ENCODE measurements at places on chromosomes 4 and X.

GRCh38 chr4:42716996-42717395 is 60.1 kb upstream of the ATP8A1 start:
- no peak for DNase-seq

- DNase-seq: no peak
These were observed 391.9 kb upstream of the NDST4 start for GRCh38 chr4:115505326-115505725.

DNA sequence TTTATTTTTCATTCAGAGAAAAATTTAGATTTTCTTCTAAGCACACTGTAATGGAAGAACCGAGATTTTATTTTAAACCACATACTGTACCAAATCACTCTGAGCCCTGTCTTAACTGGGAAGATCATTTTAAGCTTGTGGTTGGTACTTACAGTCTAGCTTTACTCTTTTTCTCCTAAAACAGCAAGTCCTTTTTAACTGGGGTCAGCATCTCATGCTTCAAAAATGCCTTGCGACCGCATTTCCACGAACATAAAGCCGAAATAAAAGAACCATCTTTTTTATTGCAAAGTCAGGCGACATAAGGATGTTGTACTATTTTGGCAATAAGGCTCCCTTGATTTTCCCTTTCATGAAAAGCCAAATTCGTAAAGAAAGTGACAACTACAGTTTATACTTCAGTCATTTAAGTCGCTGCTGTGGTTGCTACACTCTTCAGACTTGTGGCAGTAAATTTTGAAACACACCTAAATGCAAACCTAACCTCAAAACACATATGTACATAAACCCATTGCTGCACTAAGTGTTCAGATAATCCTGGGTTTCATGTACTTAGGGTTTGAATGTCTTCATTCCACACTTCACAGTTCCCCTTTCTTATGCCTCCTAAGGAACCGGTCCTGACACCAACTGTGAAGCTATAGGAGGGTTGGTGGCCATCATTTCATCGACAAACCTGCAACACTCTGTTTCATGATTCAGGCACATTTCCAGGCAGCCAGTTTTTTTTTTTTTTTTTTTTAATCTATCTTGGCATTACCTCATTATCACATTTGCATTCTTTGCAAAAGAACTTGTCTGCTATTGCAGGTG is 3.0 kb downstream of the STOX2 start:
- no peak for DNase-seq

DNA sequence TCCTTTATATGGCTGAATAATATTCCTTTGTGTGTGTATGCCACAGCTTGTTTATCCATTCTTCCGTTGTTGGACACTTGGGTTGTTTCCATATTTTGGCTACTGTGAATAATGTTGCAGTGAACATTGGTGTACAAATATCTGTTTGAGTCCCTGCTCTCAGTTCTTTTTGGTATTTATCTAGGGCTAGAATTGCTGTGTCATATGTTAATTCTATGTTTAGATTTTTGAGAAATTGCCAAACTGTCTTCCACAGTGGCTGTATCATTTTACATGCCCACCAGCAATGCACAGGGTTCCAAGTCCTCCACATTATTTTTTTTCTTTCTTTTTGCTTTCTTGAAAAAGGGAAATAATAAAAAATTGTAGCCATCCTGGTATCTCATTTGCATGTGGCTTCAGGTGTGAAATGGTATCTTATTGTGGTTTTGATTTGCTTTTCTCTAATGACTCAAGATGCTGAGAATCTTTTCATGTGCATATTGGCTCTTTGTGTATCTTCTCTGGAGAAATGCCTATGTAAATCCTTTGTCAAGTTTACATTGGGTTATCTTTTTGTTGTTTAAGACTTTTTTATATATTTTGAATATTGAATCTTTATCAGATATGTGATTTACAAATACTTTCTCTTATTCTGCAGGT is 129.7 kb downstream of the RAPGEF2 start:
- no peak for DNase-seq

GRCh38 chrX:100263650-100264049 is 146.4 kb downstream of the PCDH19 start:
- DNase-seq: no peak

GRCh38 chr4:142551517-142552305 is 294.4 kb downstream of the INPP4B start:
- DNase-seq: no peak

GRCh38 chr4:10336471-10336870 is 120.8 kb downstream of the ZNF518B start:
- DNase-seq: no peak

GRCh38 chr4:107896646-107897045 is 34.7 kb upstream of the CYP2U1 start:
- DNase-seq: no peak

- DNase-seq: no peak
These were observed 934 bp downstream of the ZNF41 start for GRCh38 chrX:47482065-47482511.

Measured in DMS 273 treated with DMSO at 0.1 percent for 48 hours (cell line).